Pulmonary artery endothelial cell (primary cell): ENCODE measurements at places on chromosomes 6 and 20. TPM values are rescaled to one million over a fixed set of nuclear protein-coding genes. Genes with fewer than 3 reads are reported as not detected.
A peak's percentile ranks its signal among the peaks of the same experiment; 100 is the strongest.

SEL1L2 gene
- not detected in 2 replicates for total RNA-seq

FANCE gene
- 8.9 and 13.9 TPM in 2 replicates for total RNA-seq

BTBD3 gene
- 21.2 and 32.4 TPM in 2 replicates for total RNA-seq

TMEM239 gene
- total RNA-seq: not detected in 2 replicates

CGA gene
- not detected in 2 replicates for total RNA-seq

LGSN gene
- not detected in 2 replicates for total RNA-seq

MPIG6B gene
- total RNA-seq: not detected in 2 replicates

GCNT2 gene
- 3.1 and 14.6 TPM in 2 replicates for total RNA-seq

SLC16A10 gene
- total RNA-seq: not detected in 2 replicates

CALHM6 gene
- total RNA-seq: 0.32 and 0.40 TPM in 2 replicates

DNA sequence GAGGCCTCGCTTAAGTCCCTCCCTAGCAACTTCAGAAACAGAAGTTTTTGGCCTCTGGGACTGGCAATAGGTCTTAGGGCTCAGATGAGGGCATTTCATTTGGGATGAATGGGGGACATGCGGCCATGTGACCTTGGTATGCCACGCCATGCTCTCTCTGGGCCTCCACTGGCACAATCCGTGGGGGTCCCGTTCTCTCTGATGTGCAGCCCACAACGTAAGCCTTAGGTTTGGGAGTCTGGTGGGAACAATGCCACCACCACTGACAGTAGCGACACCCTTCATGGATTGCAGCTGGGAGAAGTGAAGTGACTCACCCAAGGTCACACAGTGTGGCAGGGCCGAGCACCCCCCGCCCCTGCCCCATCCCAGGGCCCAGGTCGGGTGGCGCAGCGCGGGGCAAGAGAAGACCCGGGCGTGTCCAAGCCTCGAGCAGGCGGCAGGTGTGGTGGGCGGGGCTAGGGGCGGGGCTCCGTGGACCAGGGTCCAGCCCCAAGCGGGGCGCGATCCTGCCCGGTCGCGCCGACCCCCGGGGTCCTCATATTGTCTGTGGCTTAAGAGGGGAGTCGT is 864 bp upstream of the CEBPB start:
- DNase-seq: no peak

DNA sequence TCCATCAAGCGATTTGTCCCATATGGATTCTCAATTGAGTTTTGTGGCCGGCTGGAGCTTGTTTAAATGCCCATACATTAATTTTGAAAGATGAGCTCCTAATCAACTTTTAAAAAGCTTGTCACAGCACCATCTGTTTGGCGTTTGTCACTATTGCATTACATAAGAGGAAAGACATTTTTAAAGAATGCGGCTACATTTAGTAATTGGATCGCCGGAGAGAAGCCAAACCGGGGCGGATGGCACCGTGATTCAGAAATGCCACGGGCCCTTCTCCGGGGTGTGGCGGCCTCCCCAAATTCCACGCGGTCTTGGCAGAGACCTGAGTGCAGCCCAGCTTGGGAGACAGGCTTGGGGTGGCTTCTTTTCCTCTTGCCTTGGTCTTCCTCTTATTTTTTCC is 67.7 kb upstream of the ZNFX1 start:
- peak; percentile 22 for DNase-seq

DNA sequence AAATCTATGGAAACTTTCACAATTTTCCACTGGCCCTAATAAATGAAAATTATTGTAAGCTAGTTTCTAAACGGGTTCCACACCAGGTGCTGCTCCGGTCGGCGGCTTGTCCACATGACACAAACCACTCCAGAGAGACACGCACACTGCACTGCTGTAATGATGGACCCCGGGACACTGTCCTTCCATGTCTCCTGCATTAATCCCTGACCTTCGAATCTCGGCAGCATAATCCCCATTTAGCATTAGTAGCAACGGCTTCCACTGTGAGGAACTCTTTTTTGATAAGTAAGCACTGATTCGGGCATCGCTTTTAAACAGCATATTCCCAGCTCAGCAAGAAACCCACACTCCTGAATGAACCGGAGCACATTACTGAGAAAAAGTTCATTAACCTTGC is 43.5 kb downstream of the INSM1 start:
- no peak for DNase-seq

- no peak for DNase-seq
Observed at GRCh38 chr20:41051009-41051825, 22.6 kb downstream of the TOP1 start.

GRCh38 chr6:152531659-152532058 is 105.5 kb downstream of the SYNE1 start:
- DNase-seq: no peak

DNA sequence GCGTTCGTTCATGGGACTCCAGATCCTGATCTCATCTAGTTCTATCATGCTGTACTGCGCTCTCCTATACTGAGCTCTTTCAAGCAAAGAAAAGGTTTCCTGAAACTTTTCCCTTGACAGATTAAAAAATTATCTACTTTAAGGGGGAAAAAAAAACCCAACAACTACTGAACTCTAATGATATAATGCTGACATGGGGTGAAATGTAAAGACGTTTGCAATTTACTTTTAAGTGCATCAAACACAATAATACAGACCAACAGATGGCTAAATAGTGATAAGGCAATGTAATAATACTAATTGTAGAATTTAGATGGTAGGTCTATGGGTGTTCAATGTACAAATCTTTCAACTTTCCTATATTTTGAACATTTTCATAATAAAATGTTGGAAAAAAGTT is 16.4 kb downstream of the TOMM34 start:
- no peak for DNase-seq

GRCh38 chr20:63847237-63848002 is 13.9 kb upstream of the ABHD16B start:
- no peak for DNase-seq

GRCh38 chr20:37627767-37628130 is 66.1 kb upstream of the CTNNBL1 start:
- DNase-seq: no peak

DNA sequence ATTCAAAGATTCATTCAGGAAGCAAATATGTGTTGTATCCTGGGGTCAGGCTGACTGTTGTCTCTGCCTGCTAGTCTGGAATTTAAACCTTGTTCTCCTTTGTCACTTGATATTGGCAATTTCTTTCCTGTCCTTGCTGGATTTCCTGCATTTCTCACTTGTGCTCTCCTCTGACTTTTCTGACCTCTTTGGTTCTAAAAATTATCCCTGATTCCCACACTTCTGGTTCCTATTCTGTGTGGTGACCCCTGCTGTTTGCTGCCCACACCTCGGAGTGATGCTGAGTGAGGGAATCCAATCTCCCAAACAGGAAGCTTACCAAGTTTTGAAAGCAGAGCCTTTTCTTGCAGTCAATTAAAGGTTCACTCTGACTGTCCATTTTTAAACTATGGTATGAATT is 345.3 kb downstream of the CDKAL1 start:
- peak; percentile 20 for DNase-seq

GRCh38 chr6:130815200-130816071 is 11.8 kb upstream of the SMLR1 start:
- no peak for DNase-seq

DNA sequence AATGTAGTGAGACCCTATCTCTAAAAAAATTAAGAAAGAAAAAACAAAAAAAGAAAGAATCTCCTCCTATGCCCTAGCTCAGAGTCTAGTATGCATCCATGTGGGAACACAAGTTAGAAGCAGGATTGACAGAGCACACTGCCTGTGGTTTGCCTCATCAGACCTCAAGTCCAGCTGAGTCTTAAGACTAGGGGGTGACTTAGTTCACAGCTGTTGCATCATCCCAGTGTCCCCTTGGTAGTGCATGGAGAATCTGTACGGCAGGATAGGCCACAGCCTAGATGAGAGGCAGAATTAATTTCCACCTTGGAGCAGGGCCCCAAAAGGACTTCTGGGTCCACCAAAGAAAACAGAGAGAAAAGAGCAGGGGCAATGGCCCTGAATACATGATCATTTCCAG is 13.7 kb downstream of the PNPLA1 start:
- DNase-seq: no peak

- no peak for DNase-seq
Observed at GRCh38 chr6:89792881-89793280, 26.7 kb downstream of the MDN1 start.

DNA sequence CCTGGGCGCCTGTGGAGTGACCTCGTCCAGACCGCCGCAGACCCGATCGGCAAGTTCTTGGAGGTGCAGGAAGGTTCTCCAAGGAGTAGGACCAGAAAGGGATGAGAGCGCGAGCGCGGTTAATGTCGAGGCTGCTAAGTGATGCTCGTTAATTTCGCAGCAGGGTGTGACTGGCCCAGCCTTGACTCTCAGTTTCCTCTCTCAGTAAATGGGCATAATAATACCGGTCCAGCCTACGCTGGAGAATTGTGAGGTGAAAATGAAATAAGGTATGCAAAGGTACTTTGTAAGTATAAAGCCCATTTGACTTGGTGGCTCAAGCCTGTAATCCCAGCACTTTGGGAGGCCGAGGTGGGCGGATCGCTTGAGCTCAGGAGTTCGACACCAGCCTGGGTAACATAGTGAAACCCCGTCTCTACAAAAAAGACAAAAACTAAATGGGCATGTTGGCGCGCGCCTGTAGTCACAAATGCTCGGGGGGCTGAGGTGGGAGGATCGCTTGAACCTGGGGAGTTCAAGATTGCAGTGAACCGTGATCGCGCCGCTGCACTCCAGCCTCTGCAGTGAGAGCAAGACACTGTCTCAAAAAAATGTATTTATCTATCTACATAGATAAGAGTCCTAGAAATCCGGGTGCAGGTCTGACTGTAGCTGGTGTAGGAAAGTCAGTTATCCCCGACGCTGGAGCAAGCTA is 634 bp upstream of the BTBD9 start:
- DNase-seq: peak; percentile 36

DNA sequence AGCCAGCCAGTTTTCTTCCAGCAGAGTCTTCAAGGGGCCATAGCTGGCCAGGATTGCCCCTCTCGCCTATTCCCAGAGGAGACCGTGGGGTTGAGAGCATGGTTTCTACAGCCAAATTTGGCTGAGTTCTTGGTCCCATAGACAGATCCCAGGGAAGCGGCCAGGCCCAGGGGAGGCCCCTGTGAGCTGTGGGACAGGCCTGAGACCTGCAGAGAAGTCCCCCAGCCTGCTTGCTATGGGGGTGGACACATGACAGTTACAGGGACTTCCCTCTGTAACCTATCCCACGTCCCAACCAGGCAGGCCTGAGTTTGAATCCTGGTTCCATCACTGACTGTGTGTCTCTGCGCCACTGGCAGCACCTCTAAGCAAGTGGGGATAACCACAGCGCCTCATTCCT is 2.6 kb downstream of the TCF15 start:
- no peak for DNase-seq

DNA sequence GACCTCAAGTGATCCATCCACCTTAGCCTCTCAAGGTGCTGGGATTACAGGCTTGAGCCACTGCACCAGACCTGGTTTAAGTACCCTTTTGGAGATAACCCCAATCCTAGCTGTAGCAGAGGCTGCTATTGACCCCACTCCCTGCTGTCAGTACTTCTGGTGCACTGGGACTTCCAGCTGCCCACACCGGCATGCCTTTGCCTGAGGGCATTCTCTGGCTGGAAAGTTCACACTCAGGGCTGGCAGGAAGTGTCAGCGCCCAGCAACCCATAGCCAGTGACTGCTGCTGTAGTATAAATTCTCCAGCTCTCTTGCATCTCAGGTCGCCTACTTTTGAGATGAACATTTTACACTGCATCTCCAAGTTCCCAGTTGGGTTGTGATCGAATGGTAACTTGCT is 75.3 kb downstream of the UTRN start:
- DNase-seq: no peak

DNA sequence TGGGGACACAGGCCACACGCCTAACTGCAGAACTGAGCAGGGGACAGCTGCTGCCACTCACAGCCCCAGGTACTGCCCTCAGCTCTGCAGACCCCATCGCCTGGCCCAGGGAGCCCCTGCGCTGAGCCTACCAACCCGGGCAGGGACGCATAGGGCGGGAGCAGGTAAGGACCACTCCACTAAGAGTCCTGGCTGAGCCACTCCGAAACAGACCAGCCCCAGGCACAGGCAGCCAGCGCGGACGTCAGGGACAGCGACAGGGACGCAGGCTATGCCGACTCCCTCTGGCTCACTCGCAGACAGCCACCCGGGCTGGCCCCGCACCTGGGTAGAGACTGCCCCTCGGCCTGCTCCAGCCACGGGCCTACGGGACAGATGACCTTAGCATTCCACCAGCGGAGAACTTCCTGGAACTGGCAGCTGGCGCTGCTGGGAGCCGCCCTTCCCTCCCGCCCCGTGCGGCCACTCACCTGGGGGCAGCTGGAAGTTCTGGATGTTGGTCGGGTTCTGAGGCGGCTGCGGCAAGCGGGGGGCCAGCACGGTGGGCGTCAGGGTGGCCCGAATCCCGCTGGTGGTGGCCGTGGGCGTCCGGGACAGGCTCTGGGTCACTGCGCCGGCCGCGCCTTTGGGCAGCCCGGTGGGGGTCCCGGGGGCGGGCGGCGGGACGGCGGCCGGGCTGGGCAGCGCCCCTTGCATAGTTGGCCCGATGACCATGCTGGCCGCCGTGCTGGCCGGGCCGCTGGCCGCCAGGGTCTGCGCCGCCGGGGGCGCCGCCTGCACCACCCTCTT is 1.5 kb downstream of the TAF4 start:
- no peak for DNase-seq

DNA sequence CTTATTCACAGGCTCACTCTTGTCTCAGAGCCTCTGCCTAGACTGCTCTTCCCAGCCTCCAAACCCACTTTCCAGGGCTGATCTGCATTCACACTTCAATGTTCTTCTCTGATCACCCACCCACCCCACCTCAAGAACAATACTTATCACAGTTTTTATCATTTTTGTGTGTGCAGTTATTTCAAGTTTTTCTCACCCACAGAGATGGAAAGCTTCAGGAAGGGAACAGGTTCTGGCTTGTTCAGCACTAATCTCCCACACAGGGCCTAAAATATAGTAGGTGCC is 160.9 kb downstream of the MRPL14 start:
- DNase-seq: no peak

- no peak for DNase-seq
Observed at GRCh38 chr6:11209906-11210305, 22.6 kb downstream of the NEDD9 start.

DNA sequence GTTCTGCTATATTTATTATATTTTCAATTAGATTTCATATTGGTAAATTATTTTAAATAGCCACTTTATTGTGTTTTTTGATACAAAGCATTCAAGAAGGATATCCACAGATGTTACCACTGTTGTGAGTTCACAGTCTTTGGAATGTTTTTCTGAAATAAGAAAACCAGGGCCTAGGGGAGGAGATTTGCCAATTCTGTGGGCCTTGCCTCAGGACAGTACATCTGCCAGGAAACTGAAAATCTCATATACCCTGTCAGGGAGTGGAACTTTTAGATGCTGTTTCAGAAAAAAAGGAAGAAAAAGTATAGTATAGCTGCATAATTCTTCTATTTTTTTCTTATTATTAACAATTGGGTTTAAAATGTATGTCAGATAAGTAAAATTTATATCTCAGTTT is 995.9 kb upstream of the ADGRB3 start:
- no peak for DNase-seq

- no peak for DNase-seq
Observed at GRCh38 chr6:106154326-106154725, 68.2 kb downstream of the PRDM1 start.

GRCh38 chr20:13264907-13265306 is 43.8 kb downstream of the ISM1 start:
- no peak for DNase-seq

- no peak for DNase-seq
Observed at GRCh38 chr6:24996269-24996836, 60.6 kb upstream of the RIPOR2 start.
